ENCODE measurements at places on chromosomes 1 and 21.

- DNase-seq: no peak
These were observed 9.5 kb upstream of the PIGR start for GRCh38 chr1:206955476-206956451.

DNA sequence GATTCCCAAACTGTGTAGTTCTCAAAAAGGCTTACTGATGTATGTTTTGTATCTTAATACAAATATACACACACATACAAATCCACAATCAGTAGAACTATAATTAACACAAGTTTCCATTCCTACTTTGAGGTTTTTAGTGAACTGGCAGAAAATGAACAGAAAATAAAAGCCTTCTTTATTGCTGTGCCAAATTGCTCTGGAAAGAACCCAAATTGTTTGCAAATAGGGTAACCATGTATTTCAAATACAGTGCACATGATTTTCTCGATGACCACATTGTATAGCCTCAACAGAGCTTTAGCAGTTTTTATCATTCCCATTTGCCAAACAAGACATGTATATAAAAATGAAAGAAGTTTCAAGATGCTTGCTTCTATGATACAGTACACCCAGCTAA, 173.3 kb downstream of the COL24A1 start:
- no peak for DNase-seq

GRCh38 chr1:119027759-119028158, 39.6 kb upstream of the TBX15 start:
- no peak for DNase-seq

DNA sequence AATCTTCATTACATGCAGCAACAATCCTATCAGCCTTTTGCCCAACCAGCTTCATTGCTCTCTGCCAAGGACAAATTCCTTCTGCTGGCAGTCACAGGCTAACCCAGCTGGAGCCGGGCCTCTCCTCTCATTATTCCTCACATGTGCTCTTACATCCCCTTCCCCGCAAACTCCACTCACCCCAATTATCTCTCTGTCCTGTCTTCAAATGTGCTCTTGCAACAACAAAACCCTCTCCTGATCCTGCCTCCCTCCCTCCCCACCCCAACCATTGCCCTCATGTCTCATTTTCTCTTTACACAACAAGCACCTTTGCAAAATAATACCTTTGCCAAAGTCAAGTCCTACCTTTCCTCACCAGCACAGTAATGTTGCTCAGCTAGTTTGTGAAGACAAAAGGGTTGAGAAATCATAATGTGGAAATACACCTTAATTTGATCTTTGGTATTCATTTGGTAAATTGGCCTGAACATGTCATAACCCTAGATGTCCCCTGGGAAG, 36.0 kb upstream of the DHCR24 start:
- no peak for DNase-seq

DNA sequence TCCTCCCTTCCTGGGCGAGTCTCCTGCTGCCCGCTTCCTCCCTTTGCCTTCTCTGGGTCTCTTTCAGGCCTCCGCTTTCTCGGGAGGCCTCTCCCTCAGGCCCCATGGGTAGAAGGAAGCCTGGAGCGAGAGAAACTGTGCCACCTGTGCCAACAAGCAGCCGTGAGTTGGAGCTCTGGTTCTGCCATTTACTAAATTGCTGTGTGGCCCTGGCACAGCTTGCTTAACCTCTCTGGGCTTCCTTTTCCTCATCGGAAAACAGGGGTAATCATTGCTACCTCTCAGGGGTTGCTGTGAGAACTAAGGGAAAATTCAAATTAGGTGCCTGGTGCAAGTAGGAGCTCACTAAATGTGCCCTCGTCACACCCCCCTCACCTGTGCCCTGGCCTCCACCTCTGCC, 80.4 kb downstream of the PAX7 start:
- DNase-seq: no peak

- DNase-seq: no peak
These were observed 5.2 kb upstream of the MEF2D start for GRCh38 chr1:156505679-156506298.

GRCh38 chr1:213423041-213423440, 372.0 kb downstream of the RPS6KC1 start:
- DNase-seq: no peak

GRCh38 chr1:22522221-22522743, 41.0 kb upstream of the EPHA8 start:
- DNase-seq: no peak

GRCh38 chr1:151534662-151535278, 5.3 kb upstream of the TUFT1 start:
- DNase-seq: peak; percentile 46

GRCh38 chr1:177947623-177948022, 22.2 kb downstream of the SEC16B start:
- no peak for DNase-seq

DNA sequence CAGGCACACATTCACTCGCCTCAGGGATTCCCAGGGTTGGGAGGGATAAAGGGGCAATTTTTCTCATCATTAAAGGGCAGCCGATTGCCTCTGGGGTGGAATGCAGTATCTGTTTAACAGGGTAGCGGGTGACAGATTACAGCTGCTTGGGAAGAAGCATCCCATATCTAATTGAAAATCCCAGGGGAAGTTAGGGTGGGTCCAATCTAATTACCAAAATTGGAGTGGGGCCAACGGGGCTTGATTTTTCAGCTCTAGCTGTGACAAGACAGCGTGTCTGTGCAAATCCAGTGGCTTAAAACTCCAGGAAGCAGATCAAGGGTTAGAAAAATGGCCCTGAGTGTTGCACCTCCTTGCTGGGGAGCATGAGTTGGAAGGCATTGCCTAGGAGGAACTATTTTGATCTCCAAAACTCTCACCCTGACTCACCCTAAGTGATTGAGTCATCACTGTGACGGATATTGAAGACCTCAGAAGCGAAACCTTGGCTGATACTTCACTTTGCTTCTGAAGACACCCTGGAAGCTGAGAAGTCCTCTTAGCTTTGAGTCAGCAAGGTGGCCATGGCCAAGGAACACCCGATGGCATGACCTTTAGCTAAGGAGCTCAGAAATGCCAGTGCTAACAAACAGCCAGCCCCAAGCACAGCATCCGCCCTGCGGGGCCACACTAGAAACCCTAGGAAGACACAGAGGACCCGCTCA, 46.0 kb downstream of the GRHL3 start:
- no peak for DNase-seq

DNA sequence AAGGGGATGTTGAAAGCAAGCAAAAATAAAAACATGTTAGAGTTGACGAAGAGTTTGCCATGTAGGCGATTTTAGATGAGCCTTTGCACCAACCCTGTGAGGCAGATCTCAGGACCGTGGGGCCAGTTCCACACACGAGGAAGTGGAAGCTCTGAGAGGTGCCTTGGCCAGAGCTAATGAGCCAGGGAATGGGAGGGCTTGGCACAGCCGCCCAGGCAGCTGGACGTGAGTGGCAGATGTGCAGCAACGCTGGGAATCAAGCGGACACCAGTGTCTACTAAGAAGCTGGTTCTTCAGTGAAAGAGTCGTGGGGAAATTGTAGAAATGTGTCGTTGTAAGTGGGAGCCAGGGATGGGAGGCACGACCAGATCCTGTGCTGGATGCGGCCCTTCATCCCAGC, 58.9 kb upstream of the COL6A1 start:
- no peak for DNase-seq

DNA sequence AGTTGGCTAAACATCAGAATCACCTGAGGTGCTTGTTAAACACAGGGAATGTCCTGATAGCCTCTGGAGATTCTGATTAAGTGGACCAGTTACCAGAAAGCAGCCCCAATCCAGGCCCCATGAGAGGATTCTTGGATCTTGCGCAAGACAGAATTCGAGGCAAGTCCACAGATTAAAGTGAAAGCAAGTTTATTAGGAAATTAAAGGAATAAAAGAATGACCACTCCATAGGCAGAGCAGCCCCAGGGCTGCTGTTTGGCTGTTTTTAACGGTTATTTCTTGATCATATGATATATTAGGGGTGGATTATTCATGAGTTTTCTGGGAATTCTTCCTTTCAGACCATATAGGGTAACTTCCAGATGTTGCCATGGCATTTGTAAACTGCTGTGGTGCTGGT, 176.2 kb downstream of the ROR1 start:
- DNase-seq: no peak

DNA sequence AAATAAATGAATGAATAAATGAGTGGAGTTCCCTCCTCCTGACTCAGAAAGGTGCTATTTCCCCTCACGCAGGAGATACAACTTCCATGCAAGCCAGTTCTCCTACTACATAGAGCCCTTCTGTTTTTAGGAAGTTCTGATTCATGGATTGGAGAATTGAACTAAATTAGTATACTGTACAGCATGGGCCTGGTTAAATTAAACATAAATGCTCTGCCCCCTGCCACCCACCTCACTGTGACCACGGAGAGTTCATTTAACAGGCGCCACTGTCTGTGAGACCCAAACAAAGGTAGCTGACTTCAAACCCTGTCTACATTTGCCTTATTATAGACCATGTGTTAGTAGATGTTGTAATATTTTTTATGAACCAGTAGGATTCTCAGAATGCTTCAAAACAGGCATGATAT, 9.1 kb upstream of the IRF2BP2 start:
- DNase-seq: no peak

- no peak for DNase-seq
These were observed 3.8 kb downstream of the ALDH4A1 start for GRCh38 chr1:18898567-18898966.

DNA sequence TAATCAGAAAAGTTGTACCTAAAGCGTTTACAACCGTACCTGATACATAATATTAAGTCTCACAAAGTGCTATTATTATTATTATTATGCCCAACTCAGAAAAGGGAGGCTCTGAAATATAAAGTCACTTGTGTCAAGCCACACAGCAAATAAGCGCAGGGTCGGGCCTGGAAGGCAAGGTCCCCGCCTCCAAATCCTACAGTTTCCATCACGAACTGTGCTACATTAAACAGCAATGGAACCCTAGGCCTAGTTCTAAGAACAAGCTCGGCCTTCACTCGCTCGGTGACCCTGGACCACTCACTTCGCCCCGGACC, 549 bp downstream of the PARS2 start:
- no peak for DNase-seq

DNA sequence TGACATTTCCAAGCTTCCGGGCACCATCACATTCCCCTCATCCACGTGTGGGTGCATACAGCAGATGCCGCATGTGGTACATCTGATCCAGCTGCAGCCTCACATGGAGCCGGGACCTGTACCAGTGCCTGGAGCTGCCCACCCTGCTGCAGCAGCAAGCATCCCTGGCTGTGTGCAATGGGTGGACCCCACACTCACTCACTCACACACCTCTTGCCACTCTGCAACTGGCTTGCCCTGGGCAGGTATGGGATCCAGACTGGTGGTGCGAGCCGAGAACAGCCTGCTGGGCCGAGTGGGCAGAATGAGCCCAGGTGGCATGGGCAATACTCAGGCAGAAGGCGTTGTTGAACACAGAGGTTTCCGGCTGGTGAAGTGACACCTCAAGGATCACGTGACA, 75.0 kb downstream of the DPYD start:
- no peak for DNase-seq

GRCh38 chr1:56715156-56715555, 70.0 kb downstream of the PRKAA2 start:
- no peak for DNase-seq

GRCh38 chr1:236486356-236487002, 37.3 kb upstream of the LGALS8 start:
- no peak for DNase-seq

- DNase-seq: no peak
These were observed 5.1 kb downstream of the APOBEC4 start for GRCh38 chr1:183648042-183648441.

GRCh38 chr1:222654849-222655248, 37.0 kb downstream of the MIA3 start:
- peak; percentile 41 for DNase-seq

Data from stimulated activated CD8-positive, alpha-beta memory T cell treated with anti-CD3 and anti-CD28 coated beads, Interleukin-2, amount 100 ng/mL, for 1 hour (primary cell).